ENCODE measurements at places on chromosomes 6 and 20.
A peak's percentile ranks its signal among the peaks of the same experiment; 100 is the strongest.

- no peak for DNase-seq
Observed at GRCh38 chr6:168524571-168525001, 83.6 kb downstream of the SMOC2 start.

DNA sequence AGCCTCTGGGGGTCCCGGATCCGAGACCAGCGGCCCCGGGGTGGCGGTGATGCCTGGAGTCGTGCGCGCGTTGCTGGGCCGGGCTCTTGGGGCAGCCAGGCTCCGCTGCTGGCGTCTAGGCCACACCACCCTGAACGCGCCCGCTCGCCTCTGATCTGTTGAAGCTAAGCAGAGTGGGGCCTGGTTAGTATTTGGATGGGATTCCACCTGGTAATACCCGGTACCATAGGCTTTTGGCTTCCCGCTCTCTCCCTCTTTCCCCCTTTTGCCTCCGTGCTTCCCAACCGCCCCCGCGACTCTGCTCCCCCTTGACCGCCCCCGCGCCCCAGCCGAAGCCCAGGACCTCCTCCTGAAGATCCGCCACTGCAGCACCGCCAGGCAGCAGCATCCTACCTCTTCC is 1383.5 kb upstream of the DEFB115 start:
- DNase-seq = no peak

DNA sequence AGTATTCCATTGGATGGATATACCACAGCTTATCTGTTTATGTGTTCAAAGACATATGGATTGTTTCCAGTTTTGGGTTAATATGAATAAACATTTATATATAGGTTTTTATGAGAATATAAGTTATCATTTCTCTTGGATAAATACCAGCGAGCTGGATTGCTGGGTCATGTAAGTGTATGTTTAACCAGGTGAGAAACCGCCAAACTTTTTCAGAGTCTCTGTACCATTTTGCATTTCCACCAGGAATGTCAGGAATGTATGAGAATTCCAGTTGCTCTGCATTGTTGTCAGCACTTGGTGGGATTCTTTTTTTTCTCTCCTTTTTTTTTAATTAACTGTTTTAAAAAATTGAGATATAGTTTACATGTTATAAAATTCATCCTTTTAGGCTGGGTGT is 52.1 kb downstream of the PHF20 start:
- DNase-seq = no peak

- no peak for DNase-seq
Observed at GRCh38 chr6:46961232-46961631, 39.5 kb upstream of the ADGRF5 start.

- no peak for DNase-seq
Observed at GRCh38 chr6:44539701-44540355, 152.3 kb downstream of the CDC5L start.

GRCh38 chr20:63183422-63184146 is 32.3 kb downstream of the YTHDF1 start:
- peak; percentile 78 for DNase-seq

DNA sequence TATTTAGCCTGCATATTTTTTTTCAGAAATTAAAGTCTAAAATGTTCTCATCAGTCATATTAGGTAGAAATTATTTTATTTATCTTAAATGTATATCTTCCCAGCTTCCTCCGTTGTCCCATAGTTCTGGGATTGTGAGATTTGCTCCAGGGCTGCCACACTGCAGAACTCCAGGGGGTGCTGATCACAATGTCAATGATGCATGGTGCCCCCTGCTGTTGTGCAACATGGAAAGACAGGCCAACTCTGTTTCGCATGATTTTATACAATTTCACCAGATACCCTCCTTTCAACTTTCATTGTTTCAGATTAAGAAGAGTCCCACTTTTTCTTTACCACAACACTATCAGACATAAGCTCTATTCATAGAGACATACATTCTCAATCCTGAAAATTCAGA is 35.9 kb downstream of the ID4 start:
- no peak for DNase-seq

- DNase-seq = no peak
Observed at GRCh38 chr6:28907394-28907793, 16.4 kb downstream of the TRIM27 start.

DNA sequence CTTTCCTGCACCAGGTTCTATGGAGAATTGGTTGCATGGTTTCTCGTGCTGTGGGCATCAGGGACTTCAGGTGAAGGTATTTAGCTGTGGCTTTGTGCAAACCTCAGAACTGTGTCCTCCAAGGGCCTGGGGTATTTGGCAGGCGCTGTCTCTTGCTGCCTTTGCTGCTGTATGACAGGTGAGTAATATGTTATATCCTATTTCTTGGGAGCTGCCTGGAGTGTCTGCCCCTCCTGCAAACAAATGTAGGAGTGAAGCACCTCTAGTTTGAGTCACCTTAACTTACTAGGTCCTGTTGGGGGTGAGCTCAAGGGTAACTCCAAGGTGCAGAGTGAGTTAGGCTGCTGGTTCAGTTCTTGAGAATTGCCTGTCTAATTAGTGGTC is 177.7 kb upstream of the RNF24 start:
- no peak for DNase-seq

GRCh38 chr6:131792091-131792496 is 15.7 kb upstream of the ENPP1 start:
- no peak for DNase-seq

DNA sequence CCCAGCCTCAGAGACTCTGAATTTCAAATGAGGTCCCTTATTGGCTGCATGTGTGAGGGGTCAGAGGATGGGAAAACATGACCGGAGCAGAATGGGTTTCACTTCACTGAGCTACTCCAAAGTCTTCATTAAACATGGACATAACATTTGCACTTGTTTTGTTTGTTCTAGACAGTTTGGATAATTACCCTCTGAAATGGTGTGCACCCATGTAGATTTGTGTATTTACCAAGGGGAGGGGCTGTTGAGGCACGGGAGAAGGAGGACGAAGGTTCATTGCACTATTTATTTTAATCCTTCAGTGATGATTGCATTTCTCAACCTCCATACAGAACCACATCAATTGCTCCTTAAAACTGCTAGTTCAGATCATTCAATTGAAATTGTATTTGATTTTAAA is 364.2 kb downstream of the TFAP2B start:
- no peak for DNase-seq

- no peak for DNase-seq
Observed at GRCh38 chr6:15941168-15941567, 187.7 kb upstream of the MYLIP start.

- DNase-seq = no peak
Observed at GRCh38 chr6:6885521-6886170, 222.1 kb upstream of the RREB1 start.

DNA sequence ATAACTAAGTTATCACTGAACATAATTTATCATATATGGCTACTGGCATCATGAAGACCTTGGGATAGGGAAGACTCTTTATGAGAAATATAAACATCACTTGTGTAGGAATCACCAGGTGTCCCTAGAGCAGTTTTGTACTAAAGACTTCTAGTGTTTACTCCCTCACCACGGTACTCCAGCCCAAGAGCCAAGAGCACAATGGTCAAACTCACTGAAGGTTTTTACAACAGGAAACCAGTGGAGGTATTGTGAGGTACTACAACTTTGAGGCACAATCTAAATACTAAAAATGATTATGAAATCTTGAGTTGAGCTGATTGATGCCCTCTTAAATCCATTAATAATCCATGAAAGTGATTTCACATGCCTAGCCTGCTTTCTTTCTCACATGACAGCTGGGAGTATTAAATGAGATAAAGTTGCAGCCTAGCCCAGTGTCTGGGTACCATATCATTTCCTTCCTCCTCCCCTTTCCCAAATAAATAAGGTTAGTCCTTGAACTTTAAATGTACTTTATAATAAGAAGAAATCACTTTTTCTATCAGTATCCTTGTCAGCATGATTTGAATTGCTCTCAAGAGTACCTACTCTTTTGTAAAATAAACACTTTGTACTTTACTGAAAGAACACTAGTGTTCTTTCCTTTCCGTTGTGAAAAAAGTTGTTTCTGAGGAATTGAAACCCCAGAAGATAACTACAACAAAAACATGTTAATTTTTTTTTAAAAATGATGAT is 26.5 kb downstream of the GLO1 start:
- no peak for DNase-seq

DNA sequence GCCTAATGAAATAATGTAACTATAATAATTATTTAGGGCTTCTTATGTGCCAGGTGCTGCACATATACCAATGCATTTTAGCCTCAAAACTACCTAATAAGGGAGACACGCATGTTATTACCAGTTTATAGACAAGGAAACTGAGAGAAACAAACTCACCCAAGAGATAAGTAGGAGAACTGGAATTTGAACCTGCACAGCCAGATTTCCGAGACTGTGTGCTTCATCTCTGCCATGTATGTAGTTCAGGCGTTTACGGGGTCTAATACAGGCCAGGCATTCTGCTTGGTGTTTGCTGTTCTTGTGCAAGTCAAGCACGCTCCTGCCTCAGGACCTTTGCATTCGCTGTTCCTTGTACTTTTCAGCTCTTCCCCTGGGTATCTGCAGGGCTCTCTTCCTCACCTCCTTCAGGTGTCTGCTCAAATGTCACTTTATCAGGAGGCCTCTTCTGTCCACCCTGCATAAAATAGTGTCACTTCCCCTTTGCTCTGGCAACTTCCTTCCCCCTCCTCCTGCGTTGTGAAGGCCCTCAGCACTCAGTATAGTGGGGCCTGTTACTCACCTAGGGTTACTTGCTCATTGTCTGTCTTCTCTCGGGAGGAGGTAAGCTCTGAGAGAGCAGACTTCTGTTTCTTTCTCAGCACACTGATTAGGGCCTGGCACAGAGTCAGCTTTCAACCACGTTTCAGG is 6.1 kb upstream of the NSFL1C start:
- no peak for DNase-seq

DNA sequence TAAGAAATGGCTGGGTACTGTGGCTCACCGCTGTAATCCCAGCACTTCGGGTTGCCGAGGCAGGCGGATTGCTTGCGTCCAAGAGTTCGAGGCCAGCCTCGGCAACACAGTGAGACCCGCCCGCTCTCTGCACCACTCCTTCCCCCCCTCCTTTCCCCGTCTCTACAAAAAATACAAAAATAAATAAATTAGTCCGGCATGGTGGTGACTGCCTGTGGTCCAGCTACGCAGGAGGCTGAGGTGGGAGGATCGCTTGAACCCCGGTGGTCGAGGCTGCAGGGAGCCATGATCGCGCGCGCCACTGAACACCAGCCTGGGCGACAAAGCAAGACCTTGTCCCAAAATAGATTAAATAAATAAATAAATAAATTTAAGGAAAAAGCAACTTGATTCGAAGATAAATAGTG is 448 bp upstream of the RNF114 start:
- DNase-seq = no peak

DNA sequence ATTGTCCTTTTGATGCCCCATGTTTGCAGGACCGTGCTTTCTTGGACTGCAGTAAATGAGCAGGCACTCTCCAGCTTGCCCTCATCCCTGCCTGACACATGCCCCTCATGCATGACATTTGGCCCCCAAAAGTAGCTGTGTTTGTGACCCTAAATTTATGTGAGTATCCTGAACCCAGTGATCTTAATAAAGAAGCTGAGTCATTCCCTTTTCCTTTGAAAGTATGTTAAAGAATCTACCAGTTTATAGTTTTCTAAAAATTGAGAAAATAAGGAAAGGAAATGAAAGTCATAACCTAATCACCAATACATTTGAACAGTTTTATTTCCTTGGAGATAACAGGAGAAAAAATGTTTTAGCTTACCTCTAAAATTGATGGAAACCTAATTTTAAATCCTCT is 3.4 kb upstream of the SLC22A23 start:
- DNase-seq = no peak

DNA sequence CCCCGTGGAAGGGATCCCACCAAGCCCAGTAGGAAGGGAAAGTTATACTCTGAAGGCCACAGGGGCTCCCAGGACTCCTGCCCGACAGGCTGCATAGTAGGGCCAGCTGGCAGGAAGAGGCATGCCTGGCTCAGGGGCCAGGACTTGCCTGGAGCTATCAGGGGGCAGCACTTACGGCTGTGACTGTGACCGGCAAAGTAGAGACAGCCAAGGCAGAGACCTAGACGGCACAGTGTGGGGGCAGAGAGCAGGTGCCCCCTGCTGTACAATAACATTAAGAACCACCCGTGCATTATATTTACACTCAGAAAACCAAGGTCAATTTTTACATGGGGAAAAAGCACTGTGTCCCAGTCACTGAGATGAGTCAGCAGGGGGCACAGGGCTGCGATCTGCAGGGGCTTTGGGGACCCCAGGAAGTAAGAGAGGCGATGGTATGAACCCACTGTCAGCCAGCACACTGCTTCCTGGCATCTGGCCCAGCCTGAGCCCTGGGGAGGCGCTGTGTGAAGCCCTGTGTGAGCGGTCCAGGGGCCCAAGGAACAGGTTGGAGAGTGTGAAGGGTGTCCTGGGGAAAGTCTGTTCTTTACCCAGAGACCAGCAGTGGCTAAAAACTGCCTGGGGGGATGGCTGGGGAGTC is 9.9 kb downstream of the CCDC167 start:
- DNase-seq = no peak

DNA sequence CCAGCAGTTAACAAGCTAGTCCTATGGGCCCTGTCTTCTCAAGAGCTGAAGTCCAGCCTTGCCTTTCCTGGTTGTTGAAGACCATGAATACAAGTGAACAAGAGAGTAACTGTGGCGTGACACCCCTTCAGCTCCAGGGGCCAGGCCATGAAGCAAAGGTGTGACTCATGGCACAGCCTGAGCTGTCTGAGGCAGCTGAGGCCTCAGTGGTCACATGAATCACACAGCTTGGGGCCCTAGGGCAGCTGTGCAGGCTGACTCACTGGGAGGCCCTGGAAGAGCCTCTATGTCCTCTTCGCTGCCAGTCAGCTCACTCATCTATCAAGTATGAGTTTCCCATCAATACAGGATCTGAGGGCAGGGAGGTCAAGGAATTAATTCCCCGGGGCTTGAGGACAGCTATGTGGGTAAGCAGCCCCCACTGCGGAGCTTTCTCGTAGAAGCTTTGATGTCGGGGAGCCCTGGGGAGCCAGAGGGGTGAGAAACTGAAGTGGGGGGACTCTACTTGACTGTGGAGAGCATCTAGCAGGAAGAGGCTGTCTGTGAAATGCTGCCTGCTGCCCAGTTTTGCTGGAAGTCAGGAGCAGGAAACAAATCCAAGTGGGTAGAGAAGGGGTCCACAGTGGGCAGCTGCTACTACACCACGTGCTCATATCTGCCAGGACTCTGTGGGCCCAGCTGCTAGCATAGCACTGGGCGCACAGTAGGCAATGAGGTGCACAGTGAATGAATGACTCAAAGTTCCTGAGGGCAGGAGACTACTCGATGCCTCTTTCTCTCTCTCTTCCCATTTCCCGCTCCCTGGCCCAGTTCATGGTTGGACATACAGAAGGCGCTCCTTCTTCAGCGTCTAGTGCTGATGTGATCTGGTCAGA is 13.7 kb upstream of the FAM83C start:
- DNase-seq = no peak
